ENCODE measurements at places on chromosomes 3 and 15.

- no peak for DNase-seq
These were observed 965 bp downstream of the FLNB start for GRCh38 chr3:58009026-58009748.

- DNase-seq: no peak
These were observed 81.5 kb downstream of the CPN2 start for GRCh38 chr3:194269610-194270145.

DNA sequence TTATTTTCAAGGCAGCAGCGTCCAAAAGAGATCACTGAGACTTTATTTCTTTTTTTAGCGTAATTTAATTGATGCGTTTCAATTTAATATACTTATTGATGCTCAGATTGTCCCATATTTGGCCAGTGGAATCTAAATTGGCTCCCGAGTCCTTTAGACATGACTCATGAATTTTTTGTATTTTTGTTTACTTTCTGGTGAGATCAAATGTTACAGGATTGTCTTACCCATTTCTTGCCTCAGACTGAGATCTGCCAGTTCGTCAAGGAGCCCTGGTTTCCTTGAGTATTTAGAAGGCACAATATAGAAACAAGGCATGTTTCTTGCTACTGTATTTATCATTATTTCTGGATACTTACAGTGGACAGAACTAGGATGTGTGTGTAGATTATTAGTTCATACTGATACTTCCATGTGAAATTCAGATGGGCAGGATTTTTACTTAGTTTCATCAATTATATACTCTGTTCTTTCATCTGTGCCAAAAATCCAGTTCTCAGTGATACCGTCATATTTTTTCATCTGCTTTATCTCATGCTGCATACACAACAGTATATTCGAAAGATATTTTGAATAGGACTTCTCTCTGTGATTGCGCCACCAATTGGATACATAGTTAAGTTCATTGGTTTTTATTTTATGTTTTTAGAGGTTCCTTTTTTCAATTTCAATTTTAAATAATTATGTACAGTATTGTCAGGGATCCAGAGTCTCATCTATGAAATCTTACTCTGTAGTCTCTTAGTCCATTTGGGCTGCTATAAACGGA lies 436.9 kb upstream of the C2CD4B start:
- DNase-seq: no peak

- DNase-seq: no peak
These were observed 894 bp upstream of the ANKRD63 start for GRCh38 chr15:40283615-40284300.

GRCh38 chr3:78839693-78840092 lies 928.1 kb downstream of the ROBO1 start:
- no peak for DNase-seq

DNA sequence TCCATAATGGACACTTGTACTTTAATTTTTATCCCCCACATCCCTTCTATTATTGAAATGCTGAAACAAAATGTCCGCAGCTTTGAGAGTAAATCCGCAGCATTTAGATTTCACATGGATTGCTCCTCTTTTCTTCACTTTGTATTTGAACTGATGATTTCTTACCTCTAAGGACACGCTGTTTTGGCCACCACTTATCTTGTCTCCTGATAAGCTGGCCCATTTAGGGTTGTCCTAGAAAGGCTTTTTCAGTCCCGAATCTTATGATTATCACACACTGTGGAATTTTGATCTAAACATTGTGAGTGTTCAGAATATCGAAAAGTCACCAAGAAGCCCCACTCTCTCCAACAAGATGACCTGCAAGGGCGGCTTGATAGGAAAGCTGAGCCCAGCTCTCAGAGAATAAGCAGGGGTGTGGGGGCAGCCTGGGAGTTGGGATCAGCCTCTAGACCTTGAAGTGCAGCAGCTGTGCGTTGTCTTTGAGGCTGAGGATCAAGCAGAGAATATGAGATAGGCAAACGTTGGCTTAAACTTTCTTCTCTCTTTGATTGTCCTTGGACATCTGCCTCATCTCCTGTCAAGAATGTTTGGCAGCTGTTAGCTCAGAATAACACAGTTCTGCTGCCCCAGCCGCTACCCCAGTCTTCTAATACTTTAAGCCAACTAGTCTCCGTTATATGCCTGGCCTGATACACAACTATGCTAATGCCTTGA lies 399.7 kb upstream of the NR2F2 start:
- DNase-seq: no peak

DNA sequence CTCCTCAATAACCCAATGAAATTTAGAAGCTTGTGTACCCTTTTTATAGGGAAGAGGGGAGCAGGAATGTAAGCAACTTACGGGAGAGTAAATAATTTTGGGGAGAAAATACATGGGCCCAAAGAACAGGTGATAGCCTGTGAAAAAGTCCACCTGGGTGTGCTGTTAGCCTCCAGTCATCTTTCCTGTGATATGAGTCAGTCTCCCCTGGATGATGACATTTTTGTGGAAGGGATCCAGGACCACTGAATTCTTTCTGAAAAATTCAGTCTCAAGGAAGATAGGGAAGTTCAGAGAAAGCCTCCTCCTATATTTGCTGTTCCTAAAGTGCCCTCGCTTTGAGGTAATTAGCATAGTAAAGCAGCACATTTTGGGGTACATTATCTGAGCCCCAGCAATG lies 149.8 kb downstream of the SQOR start:
- DNase-seq: no peak

GRCh38 chr3:102530415-102531181 lies 95.8 kb downstream of the ZPLD1 start:
- DNase-seq: no peak

DNA sequence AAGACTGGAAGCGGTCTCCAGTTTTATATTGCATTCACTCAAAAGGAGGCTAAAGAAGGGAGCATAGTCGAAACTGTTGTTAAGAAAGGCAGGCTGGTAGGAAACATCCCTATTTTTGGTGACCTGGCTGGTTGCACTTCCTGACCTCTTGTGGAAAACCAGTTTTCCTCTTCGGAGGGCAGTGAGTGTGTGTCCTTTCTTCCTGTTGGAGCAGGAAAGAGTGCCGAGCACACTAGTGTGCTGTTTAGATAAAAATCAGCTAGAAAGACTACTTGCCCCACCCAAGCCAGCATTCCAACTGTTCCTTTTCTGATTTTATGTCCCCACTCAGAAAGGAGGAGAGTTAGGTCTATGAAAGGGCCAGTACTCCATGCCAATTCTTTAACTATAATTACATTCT lies 65.1 kb upstream of the CCR4 start:
- no peak for DNase-seq

DNA sequence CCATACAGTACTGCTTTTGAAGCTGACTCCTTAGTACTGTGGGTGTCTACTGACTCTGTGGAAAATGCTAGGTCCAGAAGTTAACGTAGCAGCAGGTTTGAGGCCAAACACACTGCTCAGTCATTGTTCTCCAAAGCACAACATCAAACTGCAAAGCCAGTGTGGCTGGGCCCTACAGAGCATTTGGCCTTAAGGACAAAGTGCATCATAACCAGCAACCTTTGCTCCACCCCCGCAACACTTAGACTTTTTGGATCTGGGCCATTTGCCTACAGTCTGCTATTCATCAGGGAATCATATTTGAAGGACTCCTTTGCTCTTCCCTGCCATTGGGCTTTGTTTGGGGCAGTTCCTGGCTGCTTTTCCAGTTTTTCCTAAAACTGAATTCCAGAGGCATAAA lies 43.1 kb upstream of the ARL6 start:
- DNase-seq: no peak

- no peak for DNase-seq
These were observed at the start of gene GADL1 for GRCh38 chr3:30894521-30895251. Gene GADL1 (minus strand): TSS chr3:30894661. CDS start chr3:30894614, 47 bp downstream.

DNA sequence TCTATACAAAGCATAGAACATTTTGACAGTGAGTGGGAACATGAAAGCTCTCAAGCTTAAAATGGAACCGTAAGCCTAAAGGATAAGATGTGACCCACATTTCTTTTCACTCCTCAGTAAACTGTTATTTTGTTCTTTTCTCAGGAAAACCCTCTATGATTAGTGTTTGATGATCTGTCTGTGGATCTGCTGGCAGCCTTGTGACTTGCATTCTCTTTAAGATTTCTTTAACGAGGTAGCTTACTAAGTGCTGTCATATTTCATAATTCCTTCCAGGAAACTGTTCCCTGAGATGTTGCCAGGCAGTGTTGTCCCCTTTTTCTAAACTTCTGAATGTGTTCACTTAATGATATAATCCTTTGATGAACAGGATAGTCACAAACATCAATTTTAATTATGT lies 167.6 kb downstream of the PYDC2 start:
- DNase-seq: no peak

DNA sequence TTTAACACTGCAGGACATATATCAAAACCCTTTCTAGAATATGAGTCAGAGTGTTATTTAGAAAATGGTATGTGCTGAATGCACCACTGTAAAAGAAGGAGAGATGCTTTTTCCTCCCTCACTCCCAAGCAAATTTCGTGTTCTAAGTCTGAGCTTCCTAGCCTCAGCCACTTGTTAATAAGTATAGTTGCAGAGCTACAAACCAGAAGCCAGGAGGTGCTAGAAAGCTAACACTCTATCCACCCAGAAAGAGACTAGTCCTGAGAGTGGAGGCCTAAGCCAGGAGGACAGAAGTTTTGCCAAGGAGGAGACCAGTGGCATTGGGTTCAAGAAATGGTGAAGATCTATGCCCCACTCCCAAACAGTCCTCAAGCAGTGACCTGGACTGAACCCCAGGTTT lies 40.5 kb upstream of the GYG1 start:
- no peak for DNase-seq

DNA sequence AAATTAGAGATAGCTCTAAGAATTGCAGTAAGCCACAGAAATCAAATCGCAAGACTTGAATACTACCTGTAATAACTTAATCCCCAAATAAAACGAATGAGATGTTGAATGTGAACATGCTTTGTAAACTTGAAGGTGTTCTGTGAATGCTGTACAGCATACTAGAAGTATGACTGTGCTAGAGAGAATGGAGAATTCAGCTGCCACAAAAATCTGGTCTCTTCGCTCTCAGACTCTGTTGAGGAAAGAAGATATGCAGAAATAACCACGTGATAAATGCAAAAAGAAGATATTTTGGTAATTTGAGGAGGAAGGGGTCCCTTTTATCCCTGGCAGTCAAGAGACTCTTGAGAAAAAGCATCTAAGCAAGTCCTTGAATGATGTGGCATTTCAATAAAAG lies 37.3 kb downstream of the ZBTB38 start:
- no peak for DNase-seq

DNA sequence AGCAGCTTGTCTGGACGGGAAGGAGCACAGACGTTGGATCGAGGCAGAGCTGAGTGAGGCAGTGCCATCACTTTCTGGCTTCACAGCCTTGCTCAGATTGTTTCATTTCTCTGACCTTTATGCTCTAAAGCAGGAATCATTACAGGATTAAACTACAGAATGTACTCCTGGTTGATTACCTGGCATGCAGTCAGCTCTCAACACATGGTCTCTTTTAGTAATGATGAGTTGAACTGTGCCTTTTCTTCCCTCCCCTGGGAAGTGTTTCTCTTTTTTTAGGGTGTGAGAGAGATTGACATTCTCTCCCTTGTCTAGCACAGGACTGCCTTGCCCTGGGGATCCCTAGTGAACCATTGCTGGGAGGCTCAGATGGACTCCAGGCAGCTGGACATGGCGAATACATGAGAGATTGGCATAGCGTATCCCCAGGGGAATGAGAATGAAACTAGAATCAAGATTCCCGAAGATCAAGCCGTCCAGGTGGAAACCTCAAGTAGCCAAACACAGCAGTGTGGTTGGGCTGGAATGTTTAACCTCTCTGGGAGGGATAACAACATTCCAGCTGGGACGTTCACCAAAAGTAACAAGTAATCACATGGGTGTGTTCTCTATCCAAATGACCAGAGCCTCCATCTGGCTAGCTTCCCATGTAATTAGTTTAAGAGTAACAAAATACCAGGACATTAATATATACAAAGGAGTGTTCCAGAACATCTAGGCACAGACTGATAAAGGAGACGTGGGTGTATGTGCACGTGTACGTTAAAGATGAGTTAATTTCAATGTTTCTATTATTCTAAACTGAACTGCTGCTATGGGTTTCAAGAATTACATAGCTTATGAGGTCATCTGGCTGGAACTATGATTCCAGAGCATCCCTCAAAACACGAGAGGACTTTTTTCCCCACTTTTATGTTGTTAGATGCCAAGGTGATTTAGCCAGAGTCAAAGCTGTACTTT lies 118.6 kb upstream of the NR2E3 start:
- DNase-seq: no peak

DNA sequence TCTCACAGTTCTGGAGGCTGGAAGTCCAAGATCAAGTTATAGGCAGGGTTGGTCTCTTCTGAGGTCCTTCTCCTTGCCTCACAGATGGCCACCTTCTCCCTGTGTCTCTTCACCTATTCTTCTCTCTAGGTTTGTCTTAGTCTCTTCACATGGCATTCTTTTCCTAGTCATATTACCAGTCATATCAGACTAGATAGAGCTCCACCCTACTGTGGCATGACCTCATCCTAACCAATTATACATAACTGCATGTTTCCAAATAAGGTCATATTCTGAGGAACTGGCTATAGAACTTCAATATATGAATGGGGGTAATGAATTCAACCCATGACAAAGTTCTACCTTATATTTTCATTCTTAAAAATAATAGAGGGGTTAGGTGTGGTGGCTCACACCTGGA lies 196.4 kb upstream of the UBE3A start:
- DNase-seq: no peak

GRCh38 chr3:192794216-192794615 lies 66.9 kb upstream of the FGF12 start:
- DNase-seq: no peak

DNA sequence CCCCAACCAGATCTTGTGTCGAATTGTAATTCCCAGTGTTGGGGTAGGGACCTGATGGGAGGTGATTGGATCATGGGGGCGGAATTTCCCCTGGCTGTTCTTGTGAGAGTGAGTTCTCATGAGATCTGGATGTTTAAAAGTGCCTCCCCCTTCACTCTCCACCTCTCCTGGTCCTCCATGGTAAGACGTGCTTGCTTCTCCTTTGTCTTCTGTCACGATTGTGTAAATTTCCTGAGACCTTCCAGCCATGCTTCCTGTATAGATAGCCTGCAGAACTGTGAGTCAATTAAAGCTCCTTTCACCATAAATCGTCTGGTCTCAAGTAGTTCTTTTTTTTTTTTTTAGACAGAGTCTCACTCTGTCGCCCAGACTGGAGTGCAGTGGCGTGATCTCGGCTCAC lies 42.3 kb downstream of the NR1D2 start:
- no peak for DNase-seq

GRCh38 chr3:24494618-24495325 lies at the start of gene THRB:
Gene THRB (minus strand): TSS chr3:24494850.
- no peak for DNase-seq

- DNase-seq: no peak
These were observed 181.2 kb upstream of the MME start for GRCh38 chr3:154898916-154899315.
